Hematopoietic multipotent progenitor cell treated with erythropoietin and hydrocortisone succinate and interleukin-3 and kit ligand, for 15 days (in vitro differentiated cells): ENCODE measurements at places on chromosomes 1 and 21.

GRCh38 chr1:88111816-88112215 is 572.3 kb upstream of the PKN2 start:
- DNase-seq, result no peak

GRCh38 chr21:32483293-32483595 is 70.7 kb downstream of the EVA1C start:
- DNase-seq, result no peak

DNA sequence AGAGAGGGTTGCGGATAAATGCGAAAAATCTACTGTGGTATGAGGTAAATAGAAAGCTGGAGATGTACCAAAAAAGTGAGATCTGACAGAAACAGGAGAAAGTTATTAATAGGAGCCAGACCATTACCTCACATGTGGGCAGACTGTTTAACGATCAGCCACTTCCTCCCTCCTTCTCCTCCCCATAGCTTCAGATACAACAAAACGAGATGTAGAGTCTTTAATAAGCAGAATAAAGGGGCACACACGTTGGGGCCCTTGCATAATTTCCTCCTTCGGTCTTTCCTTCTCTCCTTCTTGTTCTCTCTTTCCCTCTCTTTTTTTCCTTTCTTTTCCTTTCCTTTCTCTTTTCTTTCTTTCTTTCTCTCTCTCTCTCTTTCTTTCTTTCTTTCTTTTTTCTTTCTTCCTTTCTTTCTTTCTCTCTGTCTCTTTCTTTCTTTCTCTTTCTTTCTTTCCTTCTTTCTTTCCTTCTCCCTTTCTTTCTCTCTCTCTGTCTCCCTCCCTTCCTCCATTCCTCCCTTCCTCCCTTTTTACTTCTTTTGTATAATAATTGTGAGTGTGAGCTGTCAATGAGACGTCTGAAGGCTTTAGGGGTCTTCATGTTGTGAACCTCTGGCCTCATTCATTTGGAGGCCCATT is 242.1 kb downstream of the GRIK1 start:
- DNase-seq, result no peak

DNA sequence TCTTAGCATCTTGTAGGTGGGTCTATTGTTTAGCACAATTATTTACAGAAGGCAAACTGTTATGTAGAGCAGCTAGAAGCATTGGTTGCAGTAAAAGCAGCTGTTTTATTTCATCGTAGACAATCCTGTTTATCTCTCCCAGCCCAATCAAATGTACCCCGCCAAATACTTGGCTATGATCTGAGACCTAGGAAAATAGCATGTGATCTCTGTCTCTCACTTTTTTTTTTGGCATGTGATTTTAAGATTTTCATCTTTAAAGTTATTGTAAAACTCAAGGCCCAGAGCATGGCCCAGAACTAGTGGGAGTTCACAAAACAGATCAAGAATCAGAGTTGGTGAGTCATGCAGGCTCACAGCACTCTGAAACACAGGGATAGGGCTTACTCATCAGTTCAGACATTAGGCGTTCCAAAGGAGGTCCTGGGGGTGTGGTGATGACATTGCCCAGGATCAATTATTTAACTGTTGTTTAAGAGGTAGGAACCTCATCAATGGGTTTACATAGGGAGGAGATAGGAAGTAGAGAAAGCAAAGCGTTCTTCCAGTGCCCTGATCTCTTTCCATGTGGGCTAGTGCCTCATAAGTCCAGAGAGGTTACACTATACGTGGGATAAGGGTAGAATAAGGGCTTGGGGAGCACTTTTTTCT is 40.2 kb downstream of the TBX19 start:
- DNase-seq, result no peak

- no peak for DNase-seq
Measured at GRCh38 chr1:234745844-234746797, 136.1 kb upstream of the IRF2BP2 start.

GRCh38 chr1:172456344-172456769 is 12.5 kb upstream of the PIGC start:
- peak; percentile 97 for DNase-seq

GRCh38 chr1:187938092-187938491 is 1109.3 kb downstream of the PLA2G4A start:
- no peak for DNase-seq

- DNase-seq, result no peak
Measured at GRCh38 chr1:5685446-5686040, 306.7 kb downstream of the NPHP4 start.

DNA sequence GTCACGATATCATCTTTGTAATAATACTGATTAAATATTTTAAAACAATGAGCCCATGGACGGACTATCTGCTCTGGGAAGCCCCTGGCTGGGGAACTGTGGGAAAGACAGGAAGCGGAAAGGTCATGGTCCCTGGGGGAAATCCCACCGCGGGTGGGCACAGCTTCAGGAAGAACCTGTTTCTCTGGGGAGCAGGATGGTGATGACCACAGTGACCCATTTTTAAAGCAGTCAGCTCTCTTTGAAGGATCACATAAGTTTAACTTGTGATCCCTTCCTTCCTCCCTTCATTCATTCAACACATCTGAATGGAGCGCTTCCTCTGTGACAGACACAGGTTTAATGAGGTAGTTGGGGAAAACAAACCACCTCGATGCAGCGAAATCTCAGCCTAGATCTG is 73.0 kb downstream of the DHRS3 start:
- DNase-seq, result no peak

DNA sequence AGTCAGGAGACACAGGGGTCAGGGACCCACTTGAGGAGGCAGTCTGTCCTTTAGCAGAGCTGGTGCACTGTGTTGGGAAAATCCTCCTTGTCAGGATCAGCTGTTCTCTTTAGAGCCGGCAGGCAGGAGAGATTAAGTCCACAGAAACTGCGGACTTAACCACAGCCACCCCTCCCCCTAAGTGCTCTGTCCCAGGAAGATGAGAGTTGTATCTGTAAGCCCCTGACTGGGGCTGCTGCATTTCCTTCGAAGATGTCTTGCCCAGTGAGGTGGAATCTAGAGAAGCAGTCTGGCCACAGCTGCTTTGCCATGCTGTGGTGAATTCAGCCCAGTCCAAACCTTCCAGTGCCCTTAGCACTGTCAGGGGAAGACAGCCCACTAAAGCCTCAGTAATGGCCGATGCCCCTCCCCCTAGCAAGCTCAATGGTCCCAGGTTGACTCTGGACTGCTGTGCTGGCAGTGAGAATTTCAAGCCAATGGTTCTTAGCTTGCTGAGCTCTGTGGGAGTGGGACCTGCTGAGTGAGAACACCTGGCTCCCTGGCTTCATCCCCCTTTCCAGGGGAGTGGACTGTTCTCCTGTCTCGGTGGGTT is 172.8 kb downstream of the ST6GALNAC3 start:
- no peak for DNase-seq

- DNase-seq, result no peak
Measured at GRCh38 chr1:78491451-78492071, 787 bp downstream of the PTGFR start.

- no peak for DNase-seq
Measured at GRCh38 chr1:85121744-85122143, 73.4 kb upstream of the MCOLN3 start.

DNA sequence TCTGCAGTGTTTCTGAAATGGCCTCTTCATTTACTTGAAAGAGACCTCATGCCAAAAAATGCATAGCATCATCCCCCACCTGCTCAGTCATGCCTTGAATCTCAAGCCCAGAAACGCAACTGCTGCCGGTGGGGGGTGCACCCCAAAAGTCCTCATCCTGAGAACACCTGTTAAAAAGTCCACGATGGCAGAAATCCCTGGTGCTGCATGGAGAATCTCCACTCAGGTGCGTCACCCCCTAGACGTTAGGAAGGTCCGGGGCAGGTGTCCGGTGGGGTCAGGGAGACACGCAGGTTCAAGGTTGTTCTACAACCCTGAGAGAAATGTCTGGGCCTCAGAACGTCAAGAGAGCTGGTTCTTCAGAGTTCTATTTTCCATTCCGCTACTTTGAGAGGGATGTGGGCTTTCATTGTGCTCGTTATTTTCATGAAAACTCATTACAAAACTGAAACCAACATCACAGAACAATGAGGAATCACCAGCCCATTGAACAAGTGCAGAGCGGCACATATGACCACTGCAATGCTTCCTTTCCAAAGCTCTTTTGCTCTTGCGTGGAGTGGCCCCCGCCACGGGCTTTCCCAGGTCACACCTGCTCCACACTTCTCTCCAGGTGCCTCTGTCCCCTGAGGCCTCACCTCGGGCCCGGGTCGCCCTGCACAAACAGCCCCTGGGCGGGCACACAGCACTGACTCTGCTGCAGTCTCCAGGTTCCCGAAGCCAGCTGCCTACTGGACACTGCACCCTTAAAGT is 201.9 kb downstream of the TOMM20 start:
- no peak for DNase-seq

GRCh38 chr1:84350550-84350949 is 47.7 kb upstream of the DNASE2B start:
- no peak for DNase-seq

DNA sequence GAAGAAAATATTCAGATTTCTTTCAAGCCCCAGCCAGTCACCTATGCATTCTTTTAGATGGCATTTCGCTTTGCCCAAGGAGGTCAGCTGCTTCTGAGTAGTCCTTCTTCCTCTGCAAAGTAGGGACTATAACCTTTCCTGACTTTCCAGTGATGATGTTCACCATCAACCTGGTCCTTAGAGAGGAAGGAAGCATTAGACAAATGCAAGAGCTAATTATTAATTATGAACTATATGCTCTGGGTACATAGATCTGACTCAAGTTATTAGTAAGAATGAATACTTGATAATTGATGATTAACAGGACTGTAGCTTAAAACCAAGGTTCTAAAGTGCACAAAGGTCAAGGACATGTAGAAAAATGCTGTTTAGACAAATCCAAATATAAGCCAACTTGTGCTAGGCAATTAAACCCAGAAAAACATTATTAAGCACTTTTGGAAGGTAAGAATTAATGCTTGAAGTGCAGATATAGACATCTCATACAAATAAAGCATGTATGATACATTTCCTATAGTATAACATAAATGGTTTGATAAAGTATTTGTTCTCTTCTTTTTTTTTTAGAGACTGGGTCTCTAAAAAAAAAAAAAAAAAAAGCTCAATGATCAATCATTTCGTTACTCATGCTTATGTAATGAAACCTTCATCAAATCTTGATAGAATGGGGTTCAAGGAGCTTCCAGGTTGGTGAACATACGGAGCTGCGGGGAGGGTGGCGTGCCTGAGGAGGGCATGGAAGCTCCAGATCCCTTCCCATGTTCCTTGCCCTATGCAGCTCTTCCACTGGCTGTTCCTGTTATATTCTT is 11.2 kb upstream of the AGMAT start:
- DNase-seq, result no peak

DNA sequence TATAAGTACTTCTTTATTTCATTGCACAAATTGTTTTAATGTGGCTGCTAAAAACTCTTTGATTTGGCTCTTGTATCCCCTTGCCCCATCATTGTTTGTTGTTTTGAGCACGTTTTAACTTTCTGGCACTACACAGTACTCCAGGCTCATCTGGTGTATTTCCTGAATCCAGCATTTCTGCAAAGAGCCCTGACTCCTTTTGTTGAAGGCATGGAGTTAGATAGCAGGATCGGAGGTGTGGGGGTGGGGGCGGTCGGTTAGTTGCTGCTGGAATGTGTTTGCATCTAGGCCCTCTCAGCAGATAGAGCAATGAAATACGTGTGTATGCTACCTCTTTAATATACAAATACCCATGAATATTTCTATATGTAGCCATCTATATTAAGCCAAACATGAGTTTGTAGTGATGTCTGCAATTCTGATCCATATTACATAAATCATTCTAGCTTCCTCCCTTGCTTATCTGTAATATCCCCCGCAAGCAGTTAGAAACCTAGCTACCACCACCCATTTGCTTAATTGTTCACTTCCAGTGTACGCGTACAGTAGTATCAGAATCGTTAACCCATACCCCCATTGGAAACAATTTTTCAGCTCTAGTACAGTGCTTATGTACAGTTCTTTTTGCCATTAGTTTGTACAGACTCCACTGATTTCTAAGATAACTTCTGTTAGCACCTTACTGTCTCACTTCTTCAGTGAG is 106.0 kb downstream of the NOS1AP start:
- DNase-seq, result no peak

DNA sequence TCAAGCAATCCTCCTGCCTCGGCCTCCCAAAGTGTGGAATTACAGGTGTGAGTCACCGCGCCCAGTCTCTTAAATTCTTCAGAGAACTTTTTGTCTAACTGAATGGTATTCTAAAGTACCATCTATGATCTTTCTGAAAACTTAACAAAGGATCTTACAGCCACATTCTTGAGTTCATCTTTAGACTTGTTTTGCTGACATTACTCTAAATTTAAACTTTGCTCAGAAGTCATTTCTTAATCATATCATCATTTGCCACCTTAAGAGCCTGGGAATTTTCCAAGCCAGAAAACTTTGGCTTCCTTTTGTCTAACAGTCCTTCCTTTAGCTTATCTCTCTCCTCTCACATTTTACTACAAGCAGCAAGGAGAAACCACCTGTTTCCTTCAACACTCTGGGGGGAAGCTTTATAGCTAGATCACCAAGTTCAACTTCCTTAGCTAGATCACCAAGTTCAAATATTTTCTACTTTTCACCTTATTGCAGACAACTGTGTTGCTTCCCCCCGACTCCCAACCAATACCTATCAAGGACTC is 5.4 kb upstream of the ZBTB8A start:
- no peak for DNase-seq

- no peak for DNase-seq
Measured at GRCh38 chr21:34871026-34871908, 177.8 kb downstream of the RUNX1 start.

- DNase-seq, result no peak
Measured at GRCh38 chr1:182671750-182672486, 12.5 kb downstream of the RGS8 start.

- DNase-seq, result no peak
Measured at GRCh38 chr1:46823151-46823550, 24.3 kb downstream of the CYP4B1 start.

- no peak for DNase-seq
Measured at GRCh38 chr1:235918465-235918864, 51.8 kb upstream of the LYST start.

GRCh38 chr1:180233191-180234011 is 3.3 kb downstream of the LHX4 start:
- no peak for DNase-seq

DNA sequence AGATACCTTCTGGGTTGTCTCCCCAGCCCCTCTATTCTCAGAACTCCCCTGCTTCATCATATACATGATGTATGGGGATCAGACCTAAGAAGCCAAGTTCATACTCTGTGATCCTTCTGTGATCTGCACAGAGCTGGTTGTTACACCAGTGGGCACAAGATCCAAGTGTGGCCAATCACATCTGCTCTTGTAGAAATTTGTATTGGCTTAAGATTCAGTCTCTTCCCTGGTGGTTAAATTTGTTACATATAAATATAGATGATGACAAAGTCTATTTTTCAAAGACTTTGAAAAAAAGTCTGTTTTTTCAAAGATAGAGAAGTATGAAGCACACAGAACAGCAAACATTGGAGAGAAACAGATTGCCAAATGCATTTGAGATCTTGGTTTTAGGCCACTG is 135.8 kb upstream of the FGGY start:
- no peak for DNase-seq

- no peak for DNase-seq
Measured at GRCh38 chr1:194478731-194479130, 1292.3 kb upstream of the B3GALT2 start.

GRCh38 chr1:174663358-174663757 is 215.6 kb downstream of the GPR52 start:
- no peak for DNase-seq

GRCh38 chr1:193308438-193308837 is 122.0 kb upstream of the B3GALT2 start:
- DNase-seq, result no peak
